ENCODE measurements at places on chromosomes 4 and X. TPM values are rescaled to one million over a fixed set of nuclear protein-coding genes. Genes with fewer than 3 reads are reported as not detected.

Gene DCUN1D4
- polyA plus RNA-seq, result 44.4 TPM

Gene FHIP1A
- polyA plus RNA-seq, result 4.3 TPM

- H3K27ac ChIP-seq, result no peak overlapping the region
- H3K4me3 ChIP-seq, result no peak overlapping the region
- H3K36me3 ChIP-seq, result no peaks in the 10 kb centered on the region
Observed at GRCh38 chr4:145183023-145183422, 2.6 kb upstream of the OTUD4 start.

DNA sequence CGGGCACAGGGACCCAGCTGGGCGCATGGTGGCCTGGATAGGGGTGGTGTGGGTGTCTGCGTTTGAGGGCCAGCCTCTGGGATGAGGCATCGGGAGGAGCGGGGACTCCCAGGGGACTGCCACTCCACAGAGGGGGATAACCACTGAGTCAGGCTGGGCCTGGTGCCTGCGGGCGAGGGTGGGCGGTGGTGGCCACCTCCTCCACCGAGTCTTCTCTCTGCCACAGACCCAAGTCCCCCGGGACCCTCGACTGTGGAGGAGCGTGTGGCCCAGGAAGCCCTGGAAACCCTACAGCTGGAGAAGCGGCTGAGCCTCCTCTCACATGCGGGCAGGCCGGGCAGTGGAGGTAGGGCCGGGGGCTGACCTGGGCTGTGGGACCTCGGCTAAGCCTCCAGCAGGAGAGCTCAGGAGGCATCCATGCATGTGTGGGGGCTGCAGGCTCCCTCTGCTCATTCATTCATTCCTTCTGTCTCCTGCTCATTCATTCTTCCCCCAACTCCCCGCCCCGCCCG, 26.4 kb downstream of the DOK7 start:
- H3K4me1 ChIP-seq, result peaks cover 12% of the 10 kb centered on the region
- no peak overlapping the region for H3K4me3 ChIP-seq
- no peak overlapping the region for H3K27ac ChIP-seq
- H3K36me3 ChIP-seq, result no peaks in the 10 kb centered on the region
- H3K27me3 ChIP-seq, result peaks cover 28% of the 10 kb centered on the region

GRCh38 chr4:186752325-186752724, 28.7 kb upstream of the FAT1 start:
- no peaks in the 10 kb centered on the region for H3K27me3 ChIP-seq
- no peaks in the 10 kb centered on the region for H3K36me3 ChIP-seq
- DNase-seq, result no peak

GRCh38 chr4:130563185-130563888, 1467.4 kb downstream of the C4orf33 start:
- no peaks in the 10 kb centered on the region for H3K36me3 ChIP-seq
- H3K4me1 ChIP-seq, result no peaks in the 10 kb centered on the region
- no peak overlapping the region for H3K27ac ChIP-seq
- DNase-seq, result peak; percentile 8
- H3K4me3 ChIP-seq, result no peak overlapping the region

Gene TMA16
- 8.1 TPM for polyA plus RNA-seq

Gene RNF212
- polyA plus RNA-seq, result not detected

DNA sequence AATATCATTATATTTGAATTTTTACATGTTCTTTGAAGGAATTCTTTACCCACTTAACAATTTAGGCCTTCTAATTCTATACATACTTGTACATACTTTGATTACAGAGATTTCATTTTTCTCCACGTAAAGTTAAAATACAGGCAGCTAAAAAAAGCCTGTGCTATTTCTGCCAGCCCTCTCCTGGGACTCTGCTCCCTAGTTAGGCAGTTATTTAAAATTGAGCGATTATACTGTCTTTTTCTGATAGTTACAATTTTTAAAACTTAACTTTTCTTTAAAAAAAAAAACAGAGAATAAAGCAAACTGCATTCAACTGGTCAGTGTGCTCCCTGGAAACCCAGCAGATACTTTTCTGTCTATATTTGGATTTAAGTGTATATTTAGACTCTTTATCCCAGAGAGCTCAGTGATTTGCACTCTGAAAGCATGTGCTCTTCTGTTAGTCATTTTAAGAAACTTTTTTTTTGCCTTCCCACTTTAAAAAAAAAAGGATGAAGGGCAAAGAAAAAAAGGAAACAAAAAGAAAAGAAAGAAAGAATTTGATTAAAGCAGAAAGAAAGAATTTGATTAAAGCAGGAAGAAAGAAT, 18.1 kb upstream of the FAM241A start:
- no peak for DNase-seq
- H3K36me3 ChIP-seq, result no peaks in the 10 kb centered on the region

Gene CITED1
- polyA plus RNA-seq, result 0.09 TPM

- no peak for DNase-seq
- H3K36me3 ChIP-seq, result no peaks in the 10 kb centered on the region
Observed at GRCh38 chr4:169618286-169618685, 2.1 kb upstream of the CLCN3 start.

- peak; percentile 35 for DNase-seq
- no peaks in the 10 kb centered on the region for H3K36me3 ChIP-seq
- peaks cover 10% of the 10 kb centered on the region for H3K4me1 ChIP-seq
Observed at GRCh38 chr4:98516042-98516440, 142.4 kb downstream of the TSPAN5 start.

DNA sequence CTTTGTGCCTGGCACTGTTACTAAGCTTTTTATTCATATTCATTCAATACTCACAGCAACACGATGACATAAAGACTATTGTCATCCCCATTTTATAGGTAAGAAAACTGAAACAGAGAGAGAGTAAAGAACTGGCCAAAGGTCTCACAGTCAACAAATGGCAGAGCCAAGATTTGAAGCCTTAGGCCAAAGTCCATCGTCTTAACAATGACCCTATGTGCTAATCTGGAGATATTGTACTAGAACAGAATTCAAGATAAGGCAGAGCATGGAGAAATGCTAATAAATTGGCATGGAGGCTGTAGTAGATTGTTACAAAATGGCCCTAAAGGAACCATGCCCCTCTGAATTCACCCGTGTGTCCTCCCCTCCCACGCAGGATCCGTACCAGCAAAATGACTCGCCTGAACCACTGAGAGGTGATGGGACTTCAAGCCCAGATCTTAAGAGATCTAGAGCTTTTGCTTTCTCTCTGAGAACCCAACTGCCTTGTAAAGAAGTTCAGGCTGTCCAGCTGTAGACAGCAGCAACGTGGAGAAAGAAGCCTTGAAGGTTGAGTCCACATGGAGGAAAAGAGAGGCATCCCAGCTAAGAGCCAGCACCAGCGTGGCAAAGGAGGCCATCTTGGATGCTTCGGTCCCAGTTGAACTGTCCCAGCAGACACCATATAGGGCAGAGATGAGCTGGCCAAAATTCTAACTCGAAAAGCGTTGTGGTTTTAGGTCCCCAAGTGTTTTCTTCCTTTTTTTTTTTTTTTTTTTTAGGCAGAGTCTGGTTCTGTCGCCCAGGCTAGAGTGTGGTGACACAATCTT, 52.8 kb upstream of the RBM47 start:
- no peak overlapping the region for H3K27ac ChIP-seq
- DNase-seq, result no peak
- no peaks in the 10 kb centered on the region for H3K27me3 ChIP-seq
- peaks cover 13% of the 10 kb centered on the region for H3K4me1 ChIP-seq
- H3K4me3 ChIP-seq, result no peak overlapping the region

DNA sequence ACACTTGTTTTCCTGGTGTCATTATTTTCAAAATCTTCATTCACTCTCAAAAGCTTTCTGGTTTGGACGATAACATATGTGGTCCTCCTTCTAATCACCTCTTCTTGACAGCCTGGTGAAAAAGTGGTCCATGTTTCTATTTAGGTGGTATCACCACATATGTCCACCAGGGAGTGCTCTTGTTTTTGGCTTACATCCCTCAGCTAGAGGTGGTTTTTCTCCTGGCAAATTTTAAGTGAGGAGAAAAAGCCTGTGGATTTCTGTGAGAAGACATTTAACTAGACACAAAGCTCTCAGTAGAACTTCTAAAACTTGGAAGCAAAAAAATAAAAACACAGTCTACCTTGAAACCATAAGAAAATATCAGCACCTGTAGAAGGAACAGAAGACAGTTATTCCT, 58.0 kb upstream of the FRMPD4 start:
- DNase-seq, result peak; percentile 2
- H3K4me3 ChIP-seq, result no peak overlapping the region
- no peaks in the 10 kb centered on the region for H3K27me3 ChIP-seq
- no peaks in the 10 kb centered on the region for H3K36me3 ChIP-seq

Gene NEIL3
- polyA plus RNA-seq, result 3.5 TPM

Gene CYLC1
- polyA plus RNA-seq, result not detected

- H3K4me1 ChIP-seq, result no peaks in the 10 kb centered on the region
- H3K36me3 ChIP-seq, result no peaks in the 10 kb centered on the region
- H3K27me3 ChIP-seq, result no peaks in the 10 kb centered on the region
- no peak overlapping the region for H3K4me3 ChIP-seq
- DNase-seq, result no peak
- H3K27ac ChIP-seq, result no peak overlapping the region
Observed at GRCh38 chrX:84153538-84153937, 34.5 kb downstream of the RPS6KA6 start.

Gene SLC26A1
- 5.4 TPM for polyA plus RNA-seq

GRCh38 chr4:6747294-6748051, 31.5 kb downstream of the BLOC1S4 start:
- no peaks in the 10 kb centered on the region for H3K36me3 ChIP-seq
- peak overlapping the region; percentile 77 for H3K4me3 ChIP-seq
- no peak overlapping the region for H3K27ac ChIP-seq
- DNase-seq, result no peak
- peaks cover 68% of the 10 kb centered on the region for H3K4me1 ChIP-seq

DNA sequence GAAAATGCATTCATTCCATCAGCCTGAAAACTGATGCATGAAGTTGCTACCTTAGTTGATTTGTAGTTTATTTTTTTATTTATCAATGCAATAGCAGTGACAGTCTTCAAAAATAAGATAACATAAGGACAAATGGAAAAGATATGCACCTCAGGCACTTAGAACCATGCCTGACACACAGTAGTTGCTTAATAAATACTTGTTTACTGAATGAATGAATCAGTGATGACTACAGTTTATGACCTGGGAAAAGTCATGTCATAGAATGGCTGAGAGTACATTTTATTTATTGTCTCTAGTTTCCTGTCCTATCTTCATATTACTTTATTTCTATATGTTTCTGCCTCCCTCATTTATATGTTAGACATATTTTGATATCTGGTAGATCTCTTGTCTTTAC, 171.8 kb downstream of the TLL1 start:
- no peak for DNase-seq
- no peaks in the 10 kb centered on the region for H3K36me3 ChIP-seq
- H3K4me1 ChIP-seq, result no peaks in the 10 kb centered on the region

- no peaks in the 10 kb centered on the region for H3K4me1 ChIP-seq
- H3K36me3 ChIP-seq, result no peaks in the 10 kb centered on the region
- no peak overlapping the region for H3K4me3 ChIP-seq
- no peak for DNase-seq
Observed at GRCh38 chr4:98369322-98369721, 108.1 kb downstream of the RAP1GDS1 start.

GRCh38 chr4:2907226-2907625, 56.0 kb downstream of the NOP14 start:
- H3K4me1 ChIP-seq, result peaks cover 14% of the 10 kb centered on the region
- peaks cover 77% of the 10 kb centered on the region for H3K36me3 ChIP-seq
- no peak overlapping the region for H3K4me3 ChIP-seq
- no peak overlapping the region for H3K27ac ChIP-seq

Gene HOPX
- polyA plus RNA-seq, result not detected

Gene RRH
- 0.17 TPM for polyA plus RNA-seq

DNA sequence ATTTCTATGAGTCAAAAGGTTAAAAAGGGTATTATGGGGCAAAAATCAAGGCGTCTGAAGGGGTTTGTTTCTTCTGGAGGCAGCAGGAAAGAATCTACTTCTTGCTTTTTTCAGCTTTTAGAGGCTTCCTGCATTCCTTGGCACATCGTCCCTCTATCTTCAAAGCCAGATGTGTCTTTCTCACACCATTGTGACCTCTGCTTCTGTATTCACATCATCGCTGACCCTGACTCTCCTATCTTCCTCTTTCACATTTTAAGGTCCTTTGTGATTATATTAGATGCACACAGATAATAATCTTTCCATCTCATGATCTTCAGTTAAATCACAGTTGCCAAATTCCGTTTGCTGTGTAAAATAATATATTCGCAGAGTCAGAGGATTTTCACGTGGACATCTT, 112.7 kb downstream of the PPP4R3C start:
- no peak overlapping the region for H3K4me3 ChIP-seq
- H3K4me1 ChIP-seq, result no peaks in the 10 kb centered on the region
- no peaks in the 10 kb centered on the region for H3K27me3 ChIP-seq
- no peak overlapping the region for H3K27ac ChIP-seq

DNA sequence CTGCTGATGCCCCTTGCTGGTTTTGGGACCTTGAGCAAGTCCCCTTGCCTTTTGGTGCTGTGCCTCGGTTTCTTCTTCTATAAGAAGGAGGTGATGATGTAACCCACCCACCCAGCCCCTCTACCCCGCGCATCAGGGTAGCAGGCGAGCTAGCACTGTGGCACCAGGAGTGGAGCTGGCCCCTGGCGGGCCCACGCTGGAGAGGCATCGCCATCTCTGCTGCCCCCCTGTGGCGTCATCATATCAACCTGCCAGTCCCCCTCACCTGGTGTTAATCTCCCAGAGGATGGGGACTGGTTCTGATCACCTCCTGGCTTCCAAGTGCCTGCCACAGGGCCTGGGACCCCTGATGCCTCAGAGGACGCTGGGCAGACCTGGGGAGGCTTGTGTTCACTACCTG, 6.3 kb upstream of the SORCS2 start:
- H3K27me3 ChIP-seq, result peaks cover 8% of the 10 kb centered on the region
- no peak overlapping the region for H3K27ac ChIP-seq
- no peak overlapping the region for H3K4me3 ChIP-seq

- H3K4me3 ChIP-seq, result no peak overlapping the region
- H3K27me3 ChIP-seq, result no peaks in the 10 kb centered on the region
- no peaks in the 10 kb centered on the region for H3K4me1 ChIP-seq
- H3K36me3 ChIP-seq, result no peaks in the 10 kb centered on the region
Observed at GRCh38 chrX:17285983-17286382, 89.0 kb upstream of the NHS start.

Gene CDS1
- 3.2 TPM for polyA plus RNA-seq

GRCh38 chr4:24988776-24989175, 42.0 kb downstream of the LGI2 start:
- H3K4me3 ChIP-seq, result no peak overlapping the region
- no peaks in the 10 kb centered on the region for H3K4me1 ChIP-seq
- no peaks in the 10 kb centered on the region for H3K36me3 ChIP-seq
- no peaks in the 10 kb centered on the region for H3K27me3 ChIP-seq

DNA sequence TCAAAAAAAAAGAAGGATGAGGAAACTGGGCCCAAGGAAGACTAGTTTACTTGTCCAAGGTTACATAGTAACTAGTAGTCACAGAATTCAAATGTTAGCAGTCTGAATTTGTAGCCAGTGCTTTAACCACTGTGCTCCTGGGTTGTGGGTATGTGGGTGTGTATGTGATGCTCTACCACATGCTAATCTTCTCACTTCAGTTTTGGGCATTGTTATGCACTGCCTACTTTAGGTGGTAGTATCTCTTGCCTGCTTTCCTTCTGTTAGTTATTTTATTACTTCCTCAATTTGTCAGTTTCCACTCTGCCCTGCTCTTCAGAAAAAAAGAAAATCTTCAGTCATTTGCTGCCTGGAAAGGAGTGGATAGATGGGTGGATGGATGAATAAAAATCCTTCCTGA, 219.2 kb downstream of the RPA4 start:
- DNase-seq, result no peak
- H3K36me3 ChIP-seq, result no peaks in the 10 kb centered on the region
- no peak overlapping the region for H3K27ac ChIP-seq
- H3K4me1 ChIP-seq, result no peaks in the 10 kb centered on the region
- no peak overlapping the region for H3K4me3 ChIP-seq
- no peaks in the 10 kb centered on the region for H3K27me3 ChIP-seq

All from HepG2 (cell line).